ENCODE measurements at places on chromosomes 5 and 9. TPM values are rescaled to one million over a fixed set of nuclear protein-coding genes. Genes with fewer than 3 reads are reported as not detected.

OR2V2 gene
- total RNA-seq = not detected

NIPBL gene
- total RNA-seq = 30.5 TPM

ENTPD2 gene
- total RNA-seq = 0.87 TPM

TAF1L gene
- total RNA-seq = not detected

TLE1 gene
- 30.7 TPM for total RNA-seq

LHX3 gene
- total RNA-seq = not detected

HARS2 gene
- total RNA-seq = 28.3 TPM

ASS1 gene
- total RNA-seq = 77.6 TPM

LAMC3 gene
- 0.07 TPM for total RNA-seq

GRCh38 chr5:1965925-1966324 lies 83.2 kb upstream of the IRX4 start:
- no peak for DNase-seq
- H3K27ac ChIP-seq = no peak overlapping the region
- no peak overlapping the region for H3K4me3 ChIP-seq
- no peaks in the 10 kb centered on the region for H3K36me3 ChIP-seq

- no peaks in the 10 kb centered on the region for H3K27me3 ChIP-seq
- H3K4me3 ChIP-seq = no peak overlapping the region
- no peaks in the 10 kb centered on the region for H3K36me3 ChIP-seq
- H3K4me1 ChIP-seq = no peaks in the 10 kb centered on the region
Observed at GRCh38 chr9:21758540-21758939, 43.9 kb upstream of the MTAP start.

DNA sequence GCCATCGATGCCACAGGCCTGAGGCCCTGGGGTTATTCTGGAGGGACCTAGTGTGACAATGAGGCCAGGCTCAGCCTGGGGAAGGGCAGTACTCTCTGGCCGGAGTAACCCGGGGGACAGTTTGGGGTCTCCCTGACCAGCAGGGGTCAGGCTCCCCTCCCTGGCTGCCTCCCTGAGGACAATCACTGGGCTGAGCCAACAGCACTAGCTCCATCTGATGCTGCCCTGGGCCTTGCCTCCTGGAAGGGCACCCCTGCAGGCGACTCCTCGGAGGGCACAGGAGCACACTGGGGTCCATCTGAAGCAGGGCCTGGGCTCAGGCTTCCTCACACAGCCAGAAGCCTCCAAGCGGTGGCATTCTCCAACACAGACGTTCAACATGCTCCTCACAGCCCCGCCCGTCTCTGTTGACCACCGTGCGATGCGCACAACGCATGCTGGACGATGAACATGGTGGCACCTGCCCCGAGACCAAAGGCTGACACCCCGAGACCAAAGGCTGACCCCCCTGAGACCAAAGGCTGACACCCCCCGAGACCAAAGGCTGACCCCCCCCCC lies 68.3 kb downstream of the ADAMTS2 start:
- DNase-seq = no peak
- no peak overlapping the region for H3K27ac ChIP-seq
- H3K36me3 ChIP-seq = no peaks in the 10 kb centered on the region
- no peak overlapping the region for H3K4me3 ChIP-seq

DNA sequence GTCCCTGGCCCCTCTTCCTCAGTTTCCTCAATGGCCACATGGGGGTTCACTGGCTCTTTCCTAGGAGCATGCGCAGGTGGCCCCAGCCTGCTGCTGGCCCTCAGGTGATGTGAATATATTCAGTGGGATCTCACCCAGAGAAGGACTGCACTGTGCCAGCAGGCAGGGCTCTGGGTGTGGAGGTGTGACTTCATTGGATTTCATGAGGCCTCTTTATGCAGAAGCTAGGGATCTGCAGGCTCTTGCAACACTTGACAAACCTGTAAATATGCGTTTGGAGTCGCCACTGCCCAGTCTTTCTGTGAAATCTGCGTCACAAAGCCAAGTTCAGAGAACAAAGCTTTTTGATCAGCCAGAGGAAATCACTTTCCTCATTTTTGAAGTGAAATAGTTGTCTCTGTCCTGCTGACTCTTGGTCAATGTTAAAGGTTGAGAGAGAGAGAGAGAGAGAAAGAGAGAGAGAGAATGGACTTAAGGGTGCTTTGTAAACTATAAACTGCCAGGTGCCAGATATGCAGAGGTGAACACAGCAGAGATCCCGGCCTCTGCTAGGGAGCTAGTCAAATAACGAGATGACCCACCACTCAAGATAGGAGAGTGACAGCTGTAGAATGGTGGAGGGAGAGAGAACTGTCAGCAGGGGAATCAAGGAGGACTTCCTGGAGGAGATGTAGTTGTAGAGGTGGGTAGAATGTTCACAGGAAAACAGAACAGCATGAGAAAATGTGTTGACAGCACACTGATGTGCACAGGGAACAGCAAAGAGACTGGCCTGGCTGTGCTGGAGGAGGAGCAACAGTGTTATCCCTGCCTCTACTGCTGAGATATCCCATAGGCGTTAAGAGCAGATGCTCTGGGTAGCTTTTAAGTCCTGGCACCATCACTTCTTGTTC lies 167.0 kb upstream of the ZNF618 start:
- peaks cover 41% of the 10 kb centered on the region for H3K4me1 ChIP-seq
- H3K27ac ChIP-seq = no peak overlapping the region
- no peak overlapping the region for H3K4me3 ChIP-seq

GRCh38 chr5:150376799-150377771 lies 19.6 kb downstream of the TCOF1 start:
- H3K4me1 ChIP-seq = no peaks in the 10 kb centered on the region
- no peaks in the 10 kb centered on the region for H3K27me3 ChIP-seq
- H3K4me3 ChIP-seq = no peak overlapping the region
- no peak overlapping the region for H3K27ac ChIP-seq

GRCh38 chr5:170630226-170630625 lies 126.4 kb downstream of the KCNIP1 start:
- peaks cover 11% of the 10 kb centered on the region for H3K4me1 ChIP-seq
- peaks cover 2% of the 10 kb centered on the region for H3K27me3 ChIP-seq
- H3K36me3 ChIP-seq = no peaks in the 10 kb centered on the region
- H3K27ac ChIP-seq = no peak overlapping the region
- H3K4me3 ChIP-seq = no peak overlapping the region
- DNase-seq = no peak

GRCh38 chr9:115770521-115770920 lies 383.1 kb upstream of the PAPPA start:
- no peak overlapping the region for H3K27ac ChIP-seq
- no peaks in the 10 kb centered on the region for H3K4me1 ChIP-seq
- H3K36me3 ChIP-seq = no peaks in the 10 kb centered on the region
- H3K4me3 ChIP-seq = no peak overlapping the region
- no peak for DNase-seq
- H3K27me3 ChIP-seq = no peaks in the 10 kb centered on the region

- no peaks in the 10 kb centered on the region for H3K4me1 ChIP-seq
- H3K27me3 ChIP-seq = no peaks in the 10 kb centered on the region
- DNase-seq = no peak
- H3K27ac ChIP-seq = no peak overlapping the region
Observed at GRCh38 chr5:126847456-126847820, 70.5 kb downstream of the LMNB1 start.

DNA sequence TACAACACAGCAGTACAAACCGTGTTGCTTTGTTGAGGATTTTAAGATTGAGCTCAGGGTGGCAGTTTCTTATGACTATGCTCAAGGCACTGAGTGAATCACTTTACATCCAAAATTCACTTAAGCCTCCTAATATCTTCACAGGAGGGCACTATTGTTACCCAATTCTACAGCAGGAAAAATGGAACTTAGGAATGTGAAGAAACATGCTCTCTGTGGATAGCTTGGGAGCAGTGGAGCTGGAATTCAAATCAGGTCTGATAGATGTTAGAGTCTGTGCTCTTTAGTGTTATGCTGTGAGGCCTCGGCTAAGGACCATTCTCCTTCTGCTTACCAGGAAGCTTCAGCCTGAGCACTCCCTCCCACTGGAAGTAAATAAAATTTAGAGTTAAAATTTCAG lies 18.7 kb upstream of the HMHB1 start:
- H3K36me3 ChIP-seq = no peaks in the 10 kb centered on the region
- no peak overlapping the region for H3K4me3 ChIP-seq
- H3K27ac ChIP-seq = no peak overlapping the region
- DNase-seq = no peak

DNA sequence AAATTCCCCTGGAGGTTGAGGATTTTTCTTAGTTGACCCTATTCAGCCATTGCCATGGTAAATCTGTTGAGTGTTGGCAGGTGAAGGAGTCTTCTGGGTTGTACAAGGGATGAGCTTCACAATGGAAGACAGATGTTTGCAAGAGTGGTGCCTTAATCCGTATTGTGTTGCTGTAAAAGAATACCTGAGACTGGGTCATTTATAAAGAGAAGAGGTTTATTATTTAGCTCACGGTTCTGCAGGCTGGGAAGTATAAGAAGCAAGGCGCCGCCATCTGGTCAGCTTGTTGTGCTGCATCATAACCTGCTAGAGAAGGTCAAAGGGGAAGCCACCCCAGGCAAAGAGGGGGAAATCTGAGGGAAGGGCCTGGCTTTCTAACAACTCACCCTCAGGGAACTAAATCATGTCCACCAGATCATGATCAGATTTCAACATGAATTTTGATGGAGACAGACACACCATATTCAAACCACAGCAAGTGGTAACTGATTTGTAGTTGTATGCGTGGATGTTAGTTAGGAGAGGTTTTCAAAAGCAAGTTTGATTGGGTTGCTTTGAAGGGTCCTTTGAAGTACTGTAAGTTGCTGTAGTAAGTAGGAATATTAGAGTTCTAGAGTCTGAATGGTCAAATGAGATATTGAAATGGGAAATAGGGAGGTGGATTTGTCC lies 2.5 kb downstream of the TNPO1 start:
- H3K27me3 ChIP-seq = no peaks in the 10 kb centered on the region
- no peaks in the 10 kb centered on the region for H3K36me3 ChIP-seq
- H3K4me3 ChIP-seq = no peak overlapping the region
- DNase-seq = peak; percentile 53

GRCh38 chr5:93582677-93583438 lies at the start of gene NR2F1:
TSS of gene NR2F1 (plus strand) at chr5:93583222. CDS start at chr5:93585024, 1,802 bp downstream.
- peak within 1 kb of the TSS; percentile 90 for H3K4me3 ChIP-seq
- peaks cover 7% of the 10 kb centered on the region for H3K36me3 ChIP-seq
- H3K27ac ChIP-seq = peak within 1 kb of the TSS; percentile 92
- peaks cover 22% of the 10 kb centered on the region for H3K27me3 ChIP-seq

GRCh38 chr9:68702493-68702892 lies 2.5 kb upstream of the PIP5K1B start:
- no peak overlapping the region for H3K27ac ChIP-seq
- DNase-seq = peak; percentile 14
- H3K27me3 ChIP-seq = no peaks in the 10 kb centered on the region
- H3K4me1 ChIP-seq = peaks cover 39% of the 10 kb centered on the region

- H3K4me3 ChIP-seq = no peak overlapping the region
- no peaks in the 10 kb centered on the region for H3K4me1 ChIP-seq
- no peaks in the 10 kb centered on the region for H3K36me3 ChIP-seq
- no peak overlapping the region for H3K27ac ChIP-seq
- peak; percentile 21 for DNase-seq
Observed at GRCh38 chr9:89899573-89899972, 294.8 kb downstream of the GADD45G start.

DNA sequence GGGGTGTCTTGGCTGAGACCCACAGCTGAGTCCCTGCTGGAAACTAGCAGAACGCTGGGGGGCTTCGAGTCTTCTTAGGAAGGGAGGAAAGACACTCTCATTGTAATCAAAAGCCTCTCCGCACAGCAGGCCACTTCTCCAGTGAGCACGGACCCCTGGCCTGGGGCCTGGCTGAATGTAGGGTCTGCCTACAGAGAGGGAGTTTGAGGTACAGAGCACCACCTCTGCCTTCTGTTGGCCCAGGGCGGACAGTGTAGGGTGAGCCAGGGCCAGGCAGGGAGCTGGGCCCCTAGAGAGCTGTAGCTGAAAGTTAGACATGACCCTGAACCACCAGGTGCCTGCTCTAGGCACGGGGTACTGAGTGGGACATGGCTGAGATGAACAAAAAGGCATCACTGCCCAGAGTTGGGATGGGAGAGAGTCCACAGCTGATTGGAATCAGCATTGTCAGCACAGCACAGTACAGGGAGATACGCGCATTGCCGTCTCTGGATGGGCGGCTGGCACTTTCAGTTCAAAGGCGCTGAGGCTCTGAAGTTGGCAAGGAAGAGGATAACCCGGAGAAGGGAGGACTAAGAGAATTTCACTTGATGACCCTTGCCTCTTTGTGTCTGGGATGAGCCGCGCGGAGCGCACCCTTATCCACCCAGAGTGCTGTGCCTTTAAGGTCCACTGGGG lies 363 bp upstream of the SLC25A48 start:
- no peak overlapping the region for H3K27ac ChIP-seq
- H3K36me3 ChIP-seq = no peaks in the 10 kb centered on the region
- no peak for DNase-seq

- DNase-seq = peak; percentile 67
- no peaks in the 10 kb centered on the region for H3K27me3 ChIP-seq
- H3K4me3 ChIP-seq = no peak overlapping the region
- H3K36me3 ChIP-seq = no peaks in the 10 kb centered on the region
- H3K4me1 ChIP-seq = peaks cover 81% of the 10 kb centered on the region
- H3K27ac ChIP-seq = no peak overlapping the region
Observed at GRCh38 chr5:173010547-173011464, 27.2 kb downstream of the ATP6V0E1 start.
